ENCODE measurements at places on chromosomes 16 and 17. TPM values are rescaled to one million over a fixed set of nuclear protein-coding genes. Genes with fewer than 3 reads are reported as not detected.

DNA sequence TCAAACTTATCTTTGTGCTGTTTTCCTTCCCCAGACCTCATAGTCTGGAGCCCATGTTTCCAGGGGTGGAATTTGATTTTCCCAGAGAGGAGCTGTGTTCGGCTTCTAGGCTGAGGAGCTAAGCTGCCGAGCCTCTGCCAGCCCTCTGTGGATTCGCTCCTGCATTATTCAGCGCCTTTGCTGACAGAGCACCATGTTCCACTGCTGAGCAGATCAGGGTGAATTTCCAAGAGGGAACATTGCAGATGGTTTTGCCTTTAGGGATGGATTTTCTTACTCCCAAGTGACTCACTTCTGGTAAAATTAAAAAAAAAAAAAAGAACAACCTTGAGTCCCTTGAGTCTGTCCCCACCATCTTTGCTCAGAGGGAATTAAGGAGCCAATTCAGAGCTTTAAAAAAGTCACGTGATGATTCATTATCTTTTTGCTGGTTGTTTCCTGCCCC, 229.5 kb downstream of the PRKCA start:
- no peaks in the 10 kb centered on the region for H3K4me1 ChIP-seq
- H3K27ac ChIP-seq: no peak overlapping the region
- no peaks in the 10 kb centered on the region for H3K36me3 ChIP-seq
- DNase-seq: no peak

CCL8 gene
- 7.3 TPM for total RNA-seq

DNA sequence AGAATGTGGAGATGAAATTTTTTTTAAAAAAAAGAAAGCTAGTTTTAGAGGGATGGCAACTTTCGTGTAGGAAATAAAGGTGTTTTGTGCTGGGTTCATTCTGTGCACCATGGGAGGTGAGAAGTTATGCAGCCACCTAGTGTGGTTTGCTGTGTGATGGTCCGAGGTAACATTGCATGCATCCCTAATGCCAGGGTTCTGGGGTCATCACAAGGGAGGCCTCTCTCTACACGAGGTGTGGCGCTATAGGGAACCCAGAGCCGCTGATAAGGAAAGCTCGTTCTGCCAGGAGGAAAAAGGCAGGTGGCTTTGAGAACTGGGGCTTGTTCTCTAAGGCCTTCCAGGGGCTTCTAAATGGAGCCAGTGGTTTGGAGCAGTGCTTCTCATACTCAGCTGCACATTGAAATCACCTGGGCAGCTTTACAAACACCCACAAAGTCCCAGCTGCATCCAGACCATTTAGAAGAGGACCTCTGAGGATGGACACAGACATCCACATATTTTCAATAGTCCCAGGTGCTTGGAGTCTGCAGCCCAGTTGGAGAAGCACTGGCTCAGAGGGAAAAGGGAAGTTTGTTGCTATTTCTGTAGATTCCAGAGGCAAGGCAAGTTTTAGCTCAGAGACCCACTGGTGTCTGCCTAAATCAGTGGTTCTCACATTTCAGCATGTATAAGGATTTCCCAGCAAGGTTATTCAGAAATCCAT, 43.5 kb downstream of the VPS35L start:
- DNase-seq: no peak
- H3K4me1 ChIP-seq: no peaks in the 10 kb centered on the region
- no peaks in the 10 kb centered on the region for H3K36me3 ChIP-seq
- no peak overlapping the region for H3K27ac ChIP-seq

- no peaks in the 10 kb centered on the region for H3K27me3 ChIP-seq
- no peak within 1 kb of the TSS for H3K4me3 ChIP-seq
- H3K36me3 ChIP-seq: no peaks in the 10 kb centered on the region
- no peak for DNase-seq
- H3K4me1 ChIP-seq: no peaks in the 10 kb centered on the region
Observed at GRCh38 chr16:89613231-89613953, at the start of gene DPEP1. Gene DPEP1 (plus strand): TSS chr16:89613642. CDS start chr16:89630411, 16,769 bp downstream.

CES1 gene
- 62.3 TPM for total RNA-seq

DNA sequence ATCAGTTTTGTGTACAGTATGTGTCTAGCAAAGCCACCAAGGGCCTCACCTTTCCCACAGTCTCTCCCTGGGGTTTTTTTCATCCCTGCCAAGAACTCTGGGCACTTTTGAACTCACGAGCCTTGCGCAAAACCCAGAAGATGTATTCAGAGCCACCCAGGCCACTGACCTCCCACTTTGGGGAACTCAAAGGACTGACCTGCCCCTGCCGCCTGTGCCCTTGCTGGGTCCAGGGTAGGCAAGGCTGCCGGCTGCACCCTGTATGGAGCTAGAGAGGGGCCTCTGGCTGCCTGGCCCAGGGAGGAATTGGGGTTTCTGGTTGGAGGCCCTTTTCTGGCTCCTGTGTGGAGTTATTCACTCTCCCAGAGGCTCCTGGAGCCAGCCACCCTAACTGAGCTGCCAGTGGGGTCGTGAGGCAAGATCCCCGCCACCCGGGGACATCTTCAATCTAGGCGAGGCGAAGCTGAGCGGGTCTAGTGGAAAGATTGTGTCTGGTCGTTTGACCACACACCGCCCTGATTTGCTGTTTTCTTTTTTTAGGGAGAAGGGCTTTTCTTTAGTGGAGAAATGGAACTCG, 1.9 kb downstream of the CDK5R1 start:
- no peak overlapping the region for H3K4me3 ChIP-seq
- no peaks in the 10 kb centered on the region for H3K36me3 ChIP-seq

DNA sequence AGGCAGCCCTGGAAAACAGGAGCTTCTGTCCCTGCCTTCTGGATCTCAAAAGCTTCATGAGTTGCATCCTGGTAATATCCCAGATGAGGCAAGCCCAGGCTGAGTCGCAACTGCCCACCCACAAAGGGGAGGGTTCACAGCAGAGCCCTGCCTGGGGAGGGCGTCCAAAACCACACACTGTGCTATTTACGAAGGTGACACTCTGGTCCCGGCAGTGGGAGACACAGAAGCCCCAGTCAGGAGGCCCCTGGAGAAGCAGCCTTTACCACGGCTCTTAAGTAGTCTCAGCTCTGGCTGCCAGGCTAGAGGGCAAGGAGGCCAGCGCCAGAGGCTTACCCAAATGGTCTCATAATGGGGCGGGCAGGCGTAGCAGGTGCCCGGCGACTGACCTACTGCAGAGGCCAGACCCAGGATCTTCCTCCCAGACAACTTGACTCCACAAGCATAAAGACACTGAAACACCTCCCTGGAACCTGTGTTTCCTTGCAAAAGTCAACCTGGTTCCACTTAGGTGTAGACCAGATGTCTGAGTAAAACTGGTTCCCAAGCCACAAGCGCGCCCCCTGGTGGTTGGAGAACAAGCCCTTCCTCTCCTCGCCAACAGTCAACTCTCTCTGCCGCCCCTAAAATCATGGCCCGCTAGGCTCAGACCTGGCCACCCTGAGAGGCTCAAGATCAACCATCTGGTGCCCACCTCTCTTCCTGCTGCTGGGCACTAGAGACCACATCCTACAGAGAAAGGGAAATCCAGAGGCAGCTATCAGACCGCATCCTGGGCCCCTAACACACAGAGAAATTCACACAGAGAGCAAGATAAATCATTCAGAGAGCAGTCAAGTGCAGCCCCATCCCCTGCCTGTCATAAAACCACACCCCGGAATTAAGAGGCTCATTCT, 5.2 kb downstream of the AXIN2 start:
- peaks cover 47% of the 10 kb centered on the region for H3K27me3 ChIP-seq
- peak; percentile 88 for DNase-seq
- peak overlapping the region; percentile 94 for H3K27ac ChIP-seq
- H3K4me3 ChIP-seq: no peak overlapping the region
- H3K36me3 ChIP-seq: no peaks in the 10 kb centered on the region
- peaks cover 35% of the 10 kb centered on the region for H3K4me1 ChIP-seq

GRCh38 chr17:81869221-81870130, 1.7 kb downstream of the ARHGDIA start:
- H3K4me1 ChIP-seq: peaks cover 75% of the 10 kb centered on the region
- peaks cover 47% of the 10 kb centered on the region for H3K36me3 ChIP-seq
- no peaks in the 10 kb centered on the region for H3K27me3 ChIP-seq
- peak overlapping the region; percentile 69 for H3K4me3 ChIP-seq

DNA sequence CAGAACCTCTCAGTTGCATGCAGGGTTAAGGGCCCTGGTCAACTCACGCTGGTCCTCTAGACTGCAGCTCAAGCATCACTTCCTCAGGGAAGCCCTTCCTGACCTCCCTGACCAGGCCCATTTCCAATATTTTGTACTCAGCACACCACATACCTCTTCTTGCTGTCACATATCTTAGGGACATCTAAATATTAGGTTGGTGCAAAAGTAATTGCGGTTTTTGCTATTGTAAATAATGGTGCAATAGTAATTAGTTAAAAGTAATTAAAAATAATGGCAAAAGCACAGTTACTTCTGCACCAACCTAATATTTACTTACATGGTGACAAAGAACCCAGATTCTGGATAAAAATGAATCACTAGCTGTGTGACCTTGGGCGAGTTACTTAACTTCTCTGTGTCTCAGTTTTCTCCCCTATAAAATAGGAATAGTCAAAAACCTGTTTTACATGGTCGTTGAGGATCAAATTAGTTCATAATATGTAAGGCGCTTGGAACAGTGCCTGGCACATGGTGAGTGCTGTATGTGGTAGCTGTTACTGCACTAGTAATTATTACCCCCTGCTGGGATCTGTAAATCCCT, 177.4 kb downstream of the PRKCB start:
- H3K36me3 ChIP-seq: no peaks in the 10 kb centered on the region
- DNase-seq: no peak
- H3K4me1 ChIP-seq: no peaks in the 10 kb centered on the region
- no peak overlapping the region for H3K27ac ChIP-seq

CRHR1 gene
- total RNA-seq: not detected

- no peaks in the 10 kb centered on the region for H3K27me3 ChIP-seq
- no peak overlapping the region for H3K4me3 ChIP-seq
- no peak overlapping the region for H3K27ac ChIP-seq
- DNase-seq: no peak
Observed at GRCh38 chr16:88713568-88714419, 7.5 kb downstream of the CTU2 start.

Data from left lung (tissue), 14 donors.